ENCODE measurements at places on chromosomes 7 and 10. TPM values are rescaled to one million over a fixed set of nuclear protein-coding genes. Genes with fewer than 3 reads are reported as not detected.
A peak's percentile ranks its signal among the peaks of the same experiment; 100 is the strongest.

SOSTDC1 gene
- total RNA-seq = not detected

HOXA7 gene
- not detected for total RNA-seq

CARD11 gene
- total RNA-seq = under 0.01 TPM

- no peak for DNase-seq
These were observed 14.8 kb downstream of the ANK3 start for GRCh38 chr10:60374836-60375235.

GRCh38 chr10:69246581-69247312, 26.6 kb downstream of the HKDC1 start:
- DNase-seq = no peak

- peak; percentile 82 for DNase-seq
These were observed 100.2 kb downstream of the AGMO start for GRCh38 chr7:15461576-15461975.

DNA sequence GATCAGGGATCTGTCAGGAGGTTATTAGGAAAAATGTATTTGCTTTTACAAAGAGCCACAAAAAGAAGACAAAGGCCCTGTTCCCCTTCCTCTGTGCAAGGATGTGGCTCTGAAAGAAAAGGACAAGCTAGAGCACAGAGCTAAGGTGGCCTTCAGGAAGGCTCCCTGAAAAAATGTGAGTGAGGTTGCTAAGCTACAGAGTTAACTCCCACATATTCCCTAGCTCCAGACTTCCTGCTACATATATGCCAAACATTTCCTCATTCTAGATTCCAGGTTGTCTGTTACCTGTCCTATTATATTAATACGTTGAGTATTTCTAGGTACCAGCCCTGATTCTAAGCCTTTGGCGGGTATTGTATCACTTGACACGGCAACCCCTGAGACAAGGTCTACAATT, 369.0 kb downstream of the PARD3 start:
- DNase-seq = no peak

DNA sequence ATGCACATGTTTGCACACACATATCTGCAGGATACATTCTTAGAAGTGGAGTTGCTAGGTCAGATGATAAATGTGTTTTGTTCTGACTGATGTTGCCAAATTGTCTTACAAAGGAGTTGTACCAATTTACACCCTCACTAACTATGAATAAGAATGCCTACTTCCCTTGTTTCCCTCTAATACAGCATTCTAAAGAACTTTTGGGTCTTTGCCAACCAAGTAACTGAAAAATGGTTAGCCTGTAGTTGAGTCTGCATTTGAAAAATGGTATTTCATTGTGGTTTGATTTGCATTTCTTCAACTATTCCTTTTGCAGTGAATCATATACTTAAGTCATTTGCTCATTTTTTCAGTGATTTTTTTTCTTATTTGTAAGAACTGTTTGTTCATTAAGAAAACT, 48.4 kb downstream of the TMEM26 start:
- peak; percentile 60 for DNase-seq

- no peak for DNase-seq
These were observed 32.0 kb downstream of the TNS3 start for GRCh38 chr7:47549916-47550315.

DNA sequence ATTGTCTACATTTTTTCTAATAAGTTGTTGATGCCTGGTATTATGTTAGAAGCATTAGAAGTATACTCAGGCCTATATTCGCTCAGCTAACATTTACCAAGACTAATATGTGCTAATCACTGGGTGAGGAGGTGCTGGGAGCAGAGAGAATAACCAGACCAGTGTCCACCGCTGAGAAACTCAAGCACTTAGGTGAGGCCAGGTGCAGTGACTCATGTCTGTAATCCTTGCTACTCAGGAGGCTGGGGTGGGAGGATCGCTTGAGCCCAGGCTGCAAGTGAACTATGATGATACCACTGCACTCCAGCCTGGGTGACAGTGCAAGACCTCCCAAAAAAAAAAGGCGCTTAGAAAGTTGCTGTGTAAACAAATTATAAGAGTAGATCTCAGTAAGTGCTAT, 182.2 kb upstream of the AOAH start:
- DNase-seq = no peak

DNA sequence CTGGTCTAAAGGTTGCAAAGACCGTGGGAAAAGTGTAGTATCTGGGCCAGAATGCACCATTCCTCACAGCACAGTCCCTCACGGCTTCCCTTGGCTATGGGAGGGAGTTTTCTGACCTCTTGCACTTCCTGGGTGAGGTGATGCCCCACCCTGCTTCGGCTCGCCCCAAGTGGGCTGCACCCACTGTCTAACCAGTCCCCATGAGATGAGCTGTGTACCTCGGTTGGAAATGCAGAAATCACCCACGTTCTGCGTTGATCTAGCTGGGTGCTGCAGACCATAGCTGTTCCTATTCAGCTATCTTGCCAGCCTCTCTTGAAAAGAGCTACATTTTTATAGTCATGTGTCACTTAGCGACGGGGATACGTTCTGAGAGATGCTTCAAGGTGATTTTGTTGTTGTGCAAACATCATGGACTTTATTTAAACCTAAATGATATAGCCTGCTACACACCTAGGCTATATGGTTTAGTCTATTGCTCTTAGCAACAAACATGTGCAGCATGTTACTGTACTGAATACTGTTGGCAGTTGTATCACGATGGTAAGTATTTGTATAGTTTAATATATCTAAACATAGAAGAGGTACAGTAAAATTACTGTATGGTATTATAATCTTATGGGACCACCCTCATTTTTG, 120.0 kb downstream of the PPP1R9A start:
- no peak for DNase-seq

DNA sequence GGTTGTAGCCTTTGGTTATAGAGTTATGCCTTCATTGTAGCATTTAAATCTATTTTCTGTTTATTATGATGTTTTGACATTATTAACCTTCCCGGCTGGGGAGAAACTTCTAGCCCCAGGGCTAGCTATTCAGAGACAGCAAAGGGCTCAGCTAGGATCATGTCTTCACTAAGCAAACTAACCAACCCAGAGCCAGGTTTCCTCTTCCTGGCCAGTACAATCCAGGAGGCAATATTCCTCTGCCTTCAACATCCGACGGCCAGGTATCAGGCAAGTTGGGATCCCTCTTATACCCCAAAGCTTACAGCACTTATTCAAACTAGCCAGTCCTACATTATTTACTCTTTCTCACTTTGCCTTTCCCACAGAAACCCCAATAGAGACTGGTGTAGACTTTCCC, 1060.7 kb upstream of the GHITM start:
- no peak for DNase-seq

- peak; percentile 44 for DNase-seq
These were observed 109.9 kb upstream of the EFCAB10 start for GRCh38 chr7:105691082-105691679.
